KG1 (cell line): ENCODE measurements at places on chromosomes 5 and 9.

GRCh38 chr5:197892-198489 lies 6.7 kb downstream of the LRRC14B start:
- no peak for DNase-seq

GRCh38 chr5:74460694-74461093 lies 179.8 kb downstream of the ENC1 start:
- no peak for DNase-seq

DNA sequence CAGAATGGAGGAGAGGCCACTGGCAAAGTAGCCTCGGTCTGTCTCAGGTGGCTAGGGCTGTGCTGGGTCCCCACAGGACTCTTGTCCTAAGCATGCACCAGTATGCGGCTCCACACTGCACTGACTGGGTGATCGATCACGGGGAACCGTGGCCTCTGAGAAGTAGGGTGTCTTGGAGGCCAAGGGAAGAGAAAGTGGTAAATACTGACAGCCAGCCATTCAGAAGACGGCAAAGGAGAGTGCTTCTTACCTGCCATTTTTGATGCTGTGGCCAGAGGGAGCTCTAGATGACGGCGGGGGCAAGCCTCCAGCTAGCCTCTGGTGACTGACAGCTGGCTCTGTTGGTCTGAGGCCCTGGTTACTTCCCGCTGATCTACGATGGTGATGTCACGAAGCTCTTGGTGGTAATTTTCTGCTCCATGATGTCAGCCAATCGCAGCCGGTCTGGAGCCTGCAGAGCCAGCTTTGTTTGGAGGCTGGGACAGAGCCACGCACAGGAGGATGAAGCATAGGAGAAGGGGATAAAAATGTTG lies 40.4 kb upstream of the GADD45G start:
- DNase-seq = no peak

DNA sequence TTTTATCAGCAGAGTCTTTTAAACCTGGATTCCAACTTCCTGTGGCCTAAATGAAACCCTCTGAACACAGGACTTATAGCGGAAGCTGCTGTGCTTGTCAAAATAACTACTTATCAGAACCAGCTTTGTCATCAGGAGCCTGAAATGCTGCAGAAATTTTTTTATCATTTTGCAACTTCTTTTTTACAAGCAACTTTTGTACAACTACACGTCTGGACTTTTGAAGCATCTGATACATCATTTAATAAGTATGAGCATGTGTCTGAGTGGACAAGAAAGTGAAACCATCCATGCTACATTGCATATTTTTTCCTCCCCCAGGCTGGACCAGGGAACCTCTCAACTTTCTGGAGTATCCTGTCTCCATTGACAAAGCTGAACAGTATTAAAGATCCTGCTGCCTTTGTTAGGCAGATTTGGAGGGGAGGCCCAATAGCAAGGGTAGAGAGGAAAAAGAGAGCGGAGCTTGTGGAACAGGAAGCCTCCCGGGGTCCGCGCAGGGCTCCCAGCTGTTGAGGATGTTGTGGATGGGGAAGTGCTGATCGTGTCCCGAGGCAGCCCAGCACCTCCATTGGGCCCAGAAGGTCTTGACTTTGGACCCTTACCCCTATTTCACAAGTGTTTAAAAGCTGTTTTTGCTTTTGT lies 196.6 kb downstream of the MSX2 start:
- DNase-seq = no peak

DNA sequence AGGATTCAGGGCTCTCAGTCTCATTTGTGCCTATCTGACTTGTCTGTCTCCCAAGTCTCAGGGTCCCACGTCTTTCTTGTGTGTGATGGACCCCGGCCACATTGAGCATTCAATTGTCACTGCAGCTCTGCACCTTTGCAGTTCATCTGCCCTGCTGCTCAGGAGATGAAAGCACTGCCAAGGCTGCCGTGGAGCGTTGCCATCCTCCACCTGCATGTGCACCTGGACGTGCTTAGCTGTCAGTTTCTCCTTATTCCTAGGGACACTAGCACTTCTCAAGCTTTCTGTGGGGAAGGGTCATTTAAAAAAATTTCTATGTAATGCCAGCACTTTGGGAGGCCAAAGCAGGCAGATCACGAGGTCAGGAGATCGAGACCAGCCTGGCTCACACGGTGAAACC lies 22.8 kb upstream of the GFPT2 start:
- DNase-seq = no peak

DNA sequence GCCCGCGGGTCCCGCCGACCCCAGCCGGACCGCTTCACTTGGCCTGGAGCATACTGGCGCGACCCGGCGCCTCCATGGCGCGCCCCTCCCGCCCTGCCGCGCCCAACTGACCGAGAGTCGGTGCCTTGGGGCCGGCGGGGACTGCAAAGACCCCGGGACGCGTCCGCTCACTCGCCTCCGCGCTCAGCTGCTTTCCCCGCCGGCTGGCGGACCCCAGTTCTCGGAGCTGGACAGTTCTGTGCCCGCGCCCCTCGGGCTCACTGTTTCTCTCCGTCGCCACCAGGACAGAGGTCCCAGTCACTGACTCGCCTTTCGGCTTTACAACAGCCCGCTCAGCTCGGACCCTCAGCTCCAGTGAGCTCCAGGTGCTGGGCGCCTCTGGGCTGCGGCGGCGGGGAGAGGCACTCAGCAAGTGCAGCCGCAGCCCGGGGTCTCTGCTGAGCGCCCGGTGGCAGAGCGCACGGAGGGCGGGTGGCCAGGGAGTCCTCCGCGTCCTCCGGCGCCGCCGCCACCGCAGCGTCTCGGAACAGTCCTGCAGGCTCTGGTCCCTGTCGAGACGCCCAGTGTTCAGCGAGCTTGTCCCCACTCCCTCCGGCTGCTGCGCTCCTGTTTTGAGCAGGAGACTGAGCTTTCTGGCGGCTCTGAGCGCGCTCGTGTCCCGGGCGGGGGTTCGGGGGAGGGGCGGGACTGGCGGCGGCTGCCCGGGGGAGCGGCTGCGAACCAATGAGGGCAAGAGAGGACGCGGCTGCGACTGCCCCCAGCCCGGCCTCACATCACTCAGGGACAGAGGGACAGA lies at the start of gene SMIM32:
SMIM32 (minus strand) TSS at position 637 of the 796 bp plus-strand sequence. CDS start 638 bp downstream, outside the sequence.
- DNase-seq = no peak
